ENCODE measurements at places on chromosomes 7 and 10.

GRCh38 chr10:43024942-43025700, 51.7 kb upstream of the RET start:
- no peak for DNase-seq

DNA sequence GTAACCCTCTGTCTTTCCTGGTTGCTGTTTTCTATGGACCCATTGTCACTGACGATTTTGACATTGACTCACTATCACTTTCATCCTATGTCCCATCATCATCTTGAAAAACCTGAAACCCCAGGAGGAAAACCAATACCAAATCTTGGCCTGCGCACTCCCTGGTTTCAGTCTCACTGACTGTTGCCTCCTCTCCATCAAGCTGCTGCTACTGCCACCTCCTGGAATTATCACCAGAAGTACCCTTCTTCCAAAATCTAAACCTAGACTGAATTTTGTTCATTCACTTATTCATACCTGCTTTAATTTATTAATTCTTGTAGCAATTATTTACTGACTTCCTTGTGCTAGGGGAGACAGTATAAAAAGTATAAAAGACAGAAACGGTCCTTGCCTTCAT, 44.5 kb upstream of the ACBD5 start:
- DNase-seq: no peak

DNA sequence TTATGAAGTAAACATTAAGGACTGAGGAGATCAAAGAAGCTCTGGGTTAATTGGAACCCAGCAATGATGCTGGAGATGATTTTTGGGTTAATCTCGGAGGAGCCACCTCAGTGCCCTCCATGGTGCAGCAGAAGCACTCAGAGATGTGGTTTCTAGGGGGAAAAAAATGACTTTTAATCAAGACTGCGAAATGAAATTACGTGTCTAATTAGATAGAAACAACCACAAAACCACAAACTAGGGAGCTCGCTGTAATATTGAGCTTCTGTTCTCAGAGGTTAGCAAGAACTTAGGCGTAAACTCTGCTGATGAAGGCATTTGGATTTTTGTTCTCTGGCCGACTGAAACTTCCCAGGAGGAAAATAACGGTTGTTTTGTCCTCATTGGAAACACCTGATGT, 319.0 kb downstream of the GRID1 start:
- no peak for DNase-seq

GRCh38 chr7:66321283-66321682, 116.1 kb downstream of the TPST1 start:
- DNase-seq: no peak

Measured in cortex of kidney (tissue), 1 donor.